Activated CD4-positive, CD25-positive, alpha-beta regulatory T cell (primary cell): ENCODE measurements at places on chromosomes 6 and 20.

GRCh38 chr20:38610521-38610920 is 8.9 kb downstream of the ARHGAP40 start:
- DNase-seq, result no peak

- DNase-seq, result no peak
Measured at GRCh38 chr20:43737925-43738324, 11.1 kb upstream of the GTSF1L start.

DNA sequence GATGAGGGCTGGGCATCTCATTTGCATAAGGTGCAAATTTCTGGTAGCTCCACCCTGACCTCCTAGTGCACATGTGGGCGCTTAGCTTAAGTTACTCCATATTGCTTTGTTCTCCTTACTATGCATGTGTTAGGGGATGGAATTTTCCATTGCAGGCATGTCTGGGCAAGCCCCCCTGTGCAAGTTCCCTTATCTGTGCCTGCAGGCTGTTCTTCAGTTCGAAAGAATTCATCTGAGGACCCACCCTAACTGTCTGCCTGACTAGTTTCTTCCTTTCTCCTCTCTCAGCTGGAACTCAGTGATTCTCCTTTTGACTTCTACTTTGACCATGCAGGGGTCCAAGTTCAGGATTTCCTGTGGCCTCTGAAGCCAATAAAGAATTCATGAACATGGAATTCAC is 30.2 kb downstream of the CCDC170 start:
- no peak for DNase-seq

DNA sequence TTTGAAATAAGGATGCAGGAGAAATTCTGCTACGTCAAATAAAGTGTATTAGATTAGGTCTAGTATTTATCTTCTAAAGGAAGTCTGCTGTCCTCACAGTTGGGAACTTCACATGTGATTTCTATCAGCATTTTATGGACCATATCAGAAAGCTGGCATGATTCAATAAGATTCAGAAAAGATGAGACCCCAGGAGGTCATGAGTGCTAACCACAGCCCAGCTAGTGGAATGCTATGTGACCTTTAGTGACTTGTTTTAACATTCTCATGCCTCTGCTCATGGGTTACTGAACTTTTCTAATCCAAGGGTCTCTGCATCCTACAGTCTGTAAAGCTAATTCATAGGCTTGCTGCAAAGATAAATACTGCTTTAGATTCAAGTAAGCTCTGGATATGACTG is 150.1 kb downstream of the GMPR start:
- DNase-seq, result no peak
